ENCODE measurements at places on chromosomes 1 and 21.

- no peak for DNase-seq
Measured at GRCh38 chr1:74857676-74858075, 124.7 kb downstream of the TYW3 start.

- no peak for DNase-seq
Measured at GRCh38 chr1:202643397-202644218, 66.6 kb downstream of the SYT2 start.

DNA sequence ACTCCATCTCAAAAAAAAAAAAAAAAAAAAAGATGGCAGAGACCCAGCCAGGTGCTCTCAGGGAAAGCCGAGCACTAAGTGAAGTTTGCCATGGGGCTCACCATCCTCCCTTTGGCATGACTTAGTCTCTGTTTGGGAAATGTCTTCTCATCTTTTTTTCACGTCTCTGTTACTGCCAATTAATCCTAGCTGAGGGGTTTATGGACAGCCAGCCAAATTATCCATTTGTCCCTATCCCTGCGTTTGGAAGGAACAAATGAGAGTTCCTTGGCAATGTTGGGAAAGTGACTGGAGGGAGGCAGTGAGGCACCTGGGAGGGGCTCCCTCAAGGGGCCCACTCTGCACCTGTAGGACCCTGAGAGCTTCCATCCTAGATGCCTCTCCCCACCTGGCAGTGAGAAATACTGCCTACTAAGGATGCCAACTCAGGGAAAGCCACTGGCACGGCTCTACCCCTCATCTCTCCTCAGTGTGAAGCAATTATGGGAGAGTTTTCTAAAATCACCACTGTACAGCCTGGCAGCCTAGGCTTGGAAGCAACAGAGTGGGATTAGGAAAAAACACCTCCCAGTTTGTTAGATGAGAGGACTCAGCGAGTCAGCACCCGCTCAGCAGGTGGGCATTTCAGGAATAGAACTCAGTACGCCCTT lies 19.8 kb upstream of the SLC2A7 start:
- no peak for DNase-seq

DNA sequence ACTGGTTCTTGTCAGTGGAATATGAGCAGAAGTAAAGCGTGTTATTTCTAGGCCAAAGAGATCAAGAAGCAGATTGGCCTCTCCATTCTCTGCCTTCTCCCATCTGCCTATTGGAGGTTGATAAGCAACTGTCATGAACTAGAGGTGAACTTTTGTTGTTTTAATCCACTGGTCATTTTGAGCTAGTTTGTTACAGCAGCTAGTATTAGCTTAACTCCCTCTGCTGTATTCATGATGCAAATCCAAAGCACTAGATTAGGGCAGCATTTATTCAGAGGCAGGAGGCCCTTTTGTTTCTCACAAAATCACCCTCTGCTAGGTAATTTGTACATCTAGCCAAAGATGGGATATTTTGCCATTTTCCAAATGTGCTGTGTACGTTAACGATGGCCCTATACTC lies 97.3 kb upstream of the DPT start:
- DNase-seq = no peak

DNA sequence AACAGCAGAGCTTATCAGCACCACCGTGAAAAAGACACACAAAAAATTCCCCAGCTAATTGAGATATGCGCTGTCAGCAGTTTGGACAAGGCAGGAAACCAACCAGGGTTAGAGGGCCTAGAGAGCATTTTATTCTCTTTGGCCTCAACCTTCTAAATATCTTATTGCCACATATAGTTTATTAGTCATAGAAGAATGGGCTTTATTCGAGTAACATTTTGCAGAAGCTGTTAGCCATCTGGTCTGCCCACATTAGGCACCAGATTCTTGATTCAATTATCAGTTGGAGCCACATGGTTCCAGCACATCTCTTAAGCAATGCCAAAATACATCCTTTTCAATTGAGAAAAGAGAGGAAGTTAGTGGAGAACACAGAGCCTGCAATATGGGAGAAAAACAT lies 109.9 kb upstream of the CXADR start:
- no peak for DNase-seq

DNA sequence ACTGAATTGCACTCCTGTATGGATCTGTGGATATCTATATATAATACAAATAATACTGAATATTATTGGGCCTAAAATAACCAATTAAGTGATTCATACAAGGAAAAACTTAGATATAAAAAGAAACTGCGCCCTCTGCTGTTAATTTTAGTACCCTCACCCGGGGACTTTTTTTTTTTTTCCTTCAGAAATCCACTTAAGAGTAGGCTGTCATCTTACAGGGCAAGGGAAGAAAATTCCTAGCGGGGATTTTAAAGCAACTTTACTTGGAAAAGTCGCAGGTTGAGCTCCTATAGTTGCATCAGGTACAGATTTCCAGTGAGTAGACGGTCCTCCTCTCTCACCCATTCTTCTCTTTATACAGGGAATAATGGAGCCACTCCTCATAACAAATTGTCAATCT lies 1.3 kb downstream of the NTNG1 start:
- DNase-seq = peak; percentile 16

DNA sequence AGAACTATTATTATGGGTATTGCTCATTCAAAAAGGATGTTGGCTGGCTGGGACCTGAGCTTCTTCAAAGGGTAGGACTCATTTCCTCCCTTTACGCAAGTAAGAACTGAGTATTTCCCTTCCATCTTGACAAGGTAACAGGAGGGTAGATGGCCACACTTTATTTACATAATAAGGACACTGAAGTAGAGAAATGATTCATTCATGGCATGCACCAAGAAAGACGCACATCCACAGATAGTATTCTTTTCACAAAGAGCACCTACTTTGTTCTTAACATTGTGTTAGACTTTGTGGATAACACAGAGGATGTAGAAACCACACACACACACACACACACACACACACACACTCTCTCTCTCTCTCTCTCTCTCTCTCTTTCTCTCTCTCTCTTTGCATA lies 82.9 kb downstream of the FAM78B start:
- DNase-seq = no peak

DNA sequence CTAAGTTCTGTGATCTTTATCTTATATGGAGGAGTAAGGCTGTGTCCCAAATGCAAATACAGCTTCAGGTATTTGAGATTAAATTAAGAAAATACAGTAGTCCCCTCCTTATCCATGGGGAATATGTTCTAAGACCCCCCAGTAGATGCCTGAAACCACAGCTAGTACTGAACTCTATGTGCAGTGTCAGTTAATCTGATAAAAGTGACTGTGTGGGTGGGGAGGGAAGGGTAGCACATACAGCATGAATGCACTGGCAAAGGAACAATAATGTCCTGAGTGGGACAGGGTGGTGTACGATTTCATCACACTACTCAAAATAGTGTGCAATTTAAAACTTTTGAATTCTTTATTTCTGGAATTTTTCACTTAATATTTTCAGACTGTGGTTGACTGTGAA lies 83.1 kb downstream of the HS2ST1 start:
- DNase-seq = no peak

Measured in NCI-H1436 treated with DMSO at 0.1 percent for 48 hours (cell line).